Muscle of leg (tissue), 16 donors: ENCODE measurements at places on chromosomes 6 and 20. TPM values are rescaled to one million over a fixed set of nuclear protein-coding genes. Genes with fewer than 3 reads are reported as not detected.

Gene PERP
- polyA plus RNA-seq, result 0.44 TPM

Gene TNNC2
- polyA plus RNA-seq, result 8,511 TPM

Gene MAP3K7
- 38.0 TPM for polyA plus RNA-seq

Gene BMP7
- polyA plus RNA-seq, result 3.7 TPM

Gene CENPW
- polyA plus RNA-seq, result 11.9 TPM

Gene ROS1
- 0.21 TPM for polyA plus RNA-seq

Gene NHLRC1
- 4.1 TPM for polyA plus RNA-seq

Gene SLC22A3
- 8.6 TPM for polyA plus RNA-seq

Gene VWA7
- polyA plus RNA-seq, result 2.0 TPM

Gene BTBD3
- 50.3 TPM for polyA plus RNA-seq

Gene CST2
- polyA plus RNA-seq, result not detected

Gene FAM83C
- polyA plus RNA-seq, result 0.11 TPM

Gene BNIP5
- not detected for polyA plus RNA-seq

Gene HTR1B
- not detected for polyA plus RNA-seq

Gene VSX1
- polyA plus RNA-seq, result not detected

Gene TFAP2C
- 0.07 TPM for polyA plus RNA-seq

Gene ZNF335
- 8.6 TPM for polyA plus RNA-seq

Gene COL19A1
- 0.61 TPM for polyA plus RNA-seq

Gene MAP7
- 0.14 TPM for polyA plus RNA-seq

Gene RBPJL
- not detected for polyA plus RNA-seq

Gene ADGRF4
- 0.16 TPM for polyA plus RNA-seq

Gene RFX6
- not detected for polyA plus RNA-seq

Gene LKAAEAR1
- not detected for polyA plus RNA-seq

Gene FAM83B
- polyA plus RNA-seq, result 0.08 TPM

Gene ADGB
- polyA plus RNA-seq, result 0.04 TPM

Gene PAK5
- 0.07 TPM for polyA plus RNA-seq

Gene ULBP2
- 0.23 TPM for polyA plus RNA-seq

Gene ACTL10
- polyA plus RNA-seq, result 0.69 TPM

Gene BTNL2
- 0.43 TPM for polyA plus RNA-seq

Gene TNXB
- 137 TPM for polyA plus RNA-seq

Gene NOTCH4
- polyA plus RNA-seq, result 23.5 TPM

Gene CALHM5
- polyA plus RNA-seq, result 2.1 TPM
